ENCODE measurements at places on chromosomes 7 and 10.

- DNase-seq: no peak
These were observed 140.1 kb upstream of the ZNF92 start for GRCh38 chr7:65233409-65234034.

- no peak for DNase-seq
These were observed 85.7 kb downstream of the ZNF277 start for GRCh38 chr7:112292162-112292561.

GRCh38 chr7:27606270-27607209 is 56.1 kb downstream of the HIBADH start:
- no peak for DNase-seq

GRCh38 chr10:65394502-65395297 is 1531.1 kb upstream of the LRRTM3 start:
- peak; percentile 10 for DNase-seq

DNA sequence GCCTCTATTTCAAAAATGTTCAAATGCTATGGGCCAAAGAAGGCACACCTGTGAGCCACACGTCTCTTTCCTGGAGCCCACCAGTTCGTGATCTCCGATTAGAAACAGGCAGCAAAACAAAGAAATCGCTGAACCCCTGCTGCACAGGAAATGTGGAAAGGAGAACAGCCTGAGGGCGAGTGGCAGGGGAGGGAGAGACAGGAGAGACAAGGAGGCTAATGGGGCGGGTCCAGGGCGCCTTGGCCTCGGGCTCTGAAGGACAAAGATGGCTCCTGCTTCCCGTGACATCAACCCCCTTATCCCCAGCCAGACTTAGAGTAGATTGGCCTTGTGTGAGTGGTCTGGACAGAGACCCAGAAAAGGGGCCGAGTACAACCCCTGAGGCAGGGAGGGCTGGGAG is 62.4 kb upstream of the DOCK1 start:
- DNase-seq: no peak

- DNase-seq: no peak
These were observed 18.3 kb upstream of the HBP1 start for GRCh38 chr7:107150375-107151073.

GRCh38 chr10:22825841-22826240 is 102.0 kb upstream of the ARMC3 start:
- no peak for DNase-seq

DNA sequence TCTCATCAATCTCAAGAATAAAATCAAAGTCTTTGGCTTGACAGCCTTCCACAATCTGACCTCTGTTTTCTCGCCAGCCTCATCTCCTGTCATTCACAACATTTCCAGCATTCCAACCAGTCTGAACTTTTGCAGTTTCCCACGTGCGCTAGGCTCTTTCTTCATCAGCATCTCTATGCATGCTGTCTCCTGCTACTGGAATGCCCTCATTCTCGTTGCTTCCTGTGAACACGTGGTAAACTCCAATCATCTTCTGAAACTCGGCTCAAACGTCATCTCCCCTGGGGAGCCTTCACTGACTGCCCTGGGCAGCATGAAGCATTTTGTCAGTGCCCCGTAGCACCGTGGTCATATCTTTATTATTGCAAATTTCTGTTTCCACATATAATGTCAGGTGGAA is 12.2 kb upstream of the RSBN1L start:
- DNase-seq: no peak

DNA sequence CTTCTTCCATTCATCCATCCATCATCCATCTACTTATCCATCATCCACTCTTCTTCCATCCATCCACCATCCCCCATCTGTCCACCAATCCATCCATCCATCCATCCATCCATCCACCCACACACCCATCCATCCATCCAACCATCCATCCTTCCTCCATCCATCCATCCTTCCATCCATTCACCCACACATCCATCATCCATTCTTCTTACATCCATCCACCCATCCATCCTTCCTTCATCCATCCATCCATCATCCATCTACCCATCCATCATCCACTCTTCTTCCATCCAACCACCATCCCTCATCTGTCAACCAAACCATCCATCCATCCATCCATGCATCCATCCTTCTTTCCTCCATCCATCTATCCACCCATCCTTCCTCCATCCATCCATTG is 429.3 kb downstream of the DNAJB6 start:
- no peak for DNase-seq

DNA sequence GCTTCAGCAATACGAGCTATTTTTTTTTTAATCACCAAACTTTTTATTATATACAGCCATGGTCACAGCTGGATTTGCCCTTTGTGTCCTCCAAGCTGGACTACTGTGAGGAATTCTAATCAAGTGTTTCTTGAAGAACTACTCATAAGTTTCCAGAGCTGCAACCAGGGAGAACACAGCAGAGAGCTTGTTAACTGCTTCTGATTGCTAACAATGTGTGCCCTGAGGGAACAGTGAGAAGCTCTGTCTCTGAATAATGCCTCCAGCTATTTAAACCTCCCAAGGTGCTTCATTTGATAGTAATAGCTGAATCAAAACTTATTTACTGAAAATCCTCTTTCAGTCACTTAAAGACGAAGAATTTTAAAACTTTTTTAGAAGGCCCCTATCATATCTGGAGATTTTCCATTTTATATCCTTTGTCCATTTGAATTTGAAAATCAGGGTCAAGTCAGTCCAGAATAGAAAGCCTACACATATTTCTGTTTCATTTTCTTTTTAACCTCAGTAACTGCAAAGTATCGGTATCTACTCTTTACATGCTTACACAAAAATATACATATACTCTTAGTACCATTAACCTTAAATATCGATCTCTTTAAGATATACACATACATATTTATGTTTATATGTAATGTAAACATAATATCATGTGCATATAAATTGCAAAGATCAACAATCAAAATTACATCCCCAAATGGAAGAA is 1024.2 kb downstream of the GRM8 start:
- no peak for DNase-seq

DNA sequence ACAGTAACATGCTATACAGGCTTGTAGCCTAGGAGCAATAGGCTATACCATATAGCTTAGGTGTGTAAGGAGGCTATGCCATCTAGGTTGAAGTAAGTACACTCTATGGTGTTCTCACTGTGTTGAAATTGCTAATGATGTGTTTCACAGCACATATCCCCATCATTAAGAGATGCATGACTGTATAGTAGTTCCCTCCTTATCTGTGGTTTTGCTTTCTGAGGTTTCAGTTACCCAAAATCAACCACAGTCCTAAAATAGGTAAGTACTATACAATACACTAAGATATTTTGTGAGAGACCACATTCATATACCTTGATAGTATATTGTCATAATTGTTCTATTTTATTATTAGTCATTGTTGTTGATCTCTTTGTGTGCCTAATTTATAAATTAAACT is 12.7 kb downstream of the FZD1 start:
- DNase-seq: no peak

- no peak for DNase-seq
These were observed 237.8 kb downstream of the ZMYND11 start for GRCh38 chr10:373015-373414.

DNA sequence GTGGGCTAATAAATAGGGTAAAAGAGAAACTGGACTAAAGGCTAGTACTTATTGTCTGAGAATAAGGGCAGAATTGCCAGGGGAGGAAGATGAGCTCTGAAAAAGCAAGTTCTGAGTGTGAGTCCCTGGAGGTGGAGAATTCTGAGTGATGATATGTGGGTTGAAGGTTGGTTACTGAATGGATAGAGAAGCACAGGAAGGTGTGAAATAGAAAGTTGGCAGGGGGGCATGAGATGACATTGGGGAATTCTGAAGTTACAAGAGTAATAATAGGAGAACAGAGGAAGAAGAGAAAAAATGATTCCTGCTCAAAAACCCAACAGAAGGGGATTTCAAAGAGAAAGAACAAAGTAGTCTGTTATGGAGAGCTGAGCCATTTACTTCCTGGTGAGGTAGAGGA is 76.9 kb downstream of the PRKCQ start:
- DNase-seq: no peak

GRCh38 chr10:57964351-57964750 is 303.3 kb downstream of the IPMK start:
- DNase-seq: peak; percentile 44

DNA sequence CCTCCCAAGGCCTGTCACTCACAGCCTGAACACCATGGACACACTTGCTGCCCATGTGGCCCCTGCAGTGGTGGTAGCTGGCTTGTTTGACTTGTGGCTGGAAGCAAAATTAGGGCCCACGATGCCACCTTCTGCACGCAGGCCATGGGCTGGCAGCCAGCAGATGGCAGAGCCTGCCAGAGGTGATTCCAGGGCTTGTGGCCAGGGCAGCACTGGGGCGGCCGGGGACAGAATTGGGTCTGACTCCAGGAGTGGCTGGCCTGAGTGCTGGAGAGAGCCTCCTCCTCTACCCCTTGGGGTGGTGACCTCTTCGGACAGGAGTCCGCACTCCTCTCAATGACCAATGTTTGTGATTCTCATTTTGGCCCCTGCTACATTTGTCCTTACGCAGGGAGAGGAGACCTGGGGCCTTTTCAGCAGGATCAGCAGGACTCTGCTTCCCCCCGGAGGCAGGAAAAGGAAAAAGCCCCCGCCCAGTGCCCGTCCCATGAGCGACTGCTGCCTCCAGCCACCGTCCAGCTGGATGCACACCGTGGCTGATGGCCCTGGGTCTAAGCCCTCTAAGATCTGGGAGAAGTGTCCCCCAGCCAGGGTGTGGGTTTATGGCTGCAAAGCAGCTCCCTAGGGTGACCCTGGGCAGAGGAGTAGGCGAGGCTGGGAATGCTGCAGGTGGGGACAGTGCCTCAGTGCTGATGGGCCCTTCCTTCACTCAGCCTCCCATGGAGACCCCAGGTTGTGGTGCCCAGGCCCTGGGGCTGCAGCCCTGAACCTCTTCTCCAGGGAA is 26.5 kb downstream of the DNAJB12 start:
- peak; percentile 64 for DNase-seq

DNA sequence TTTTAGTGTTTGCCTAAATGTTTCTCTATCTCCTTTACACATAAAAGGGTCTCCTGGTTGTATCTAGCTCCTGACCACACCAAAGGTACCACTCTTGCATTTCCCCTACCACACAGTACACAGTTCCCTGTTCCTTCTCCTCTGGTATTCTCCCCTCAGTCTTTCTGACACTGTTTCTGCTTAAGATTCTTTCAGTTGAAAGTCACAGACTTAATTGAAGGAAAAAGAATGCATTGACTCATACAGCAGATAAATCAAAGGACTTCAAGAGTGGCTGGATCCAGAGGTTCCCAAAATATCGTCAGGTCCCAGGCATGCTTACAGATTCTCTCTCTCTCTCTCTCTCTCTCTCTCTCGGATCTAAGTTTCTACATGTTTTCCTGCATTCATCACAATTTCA is 185.6 kb upstream of the LRGUK start:
- DNase-seq: no peak

DNA sequence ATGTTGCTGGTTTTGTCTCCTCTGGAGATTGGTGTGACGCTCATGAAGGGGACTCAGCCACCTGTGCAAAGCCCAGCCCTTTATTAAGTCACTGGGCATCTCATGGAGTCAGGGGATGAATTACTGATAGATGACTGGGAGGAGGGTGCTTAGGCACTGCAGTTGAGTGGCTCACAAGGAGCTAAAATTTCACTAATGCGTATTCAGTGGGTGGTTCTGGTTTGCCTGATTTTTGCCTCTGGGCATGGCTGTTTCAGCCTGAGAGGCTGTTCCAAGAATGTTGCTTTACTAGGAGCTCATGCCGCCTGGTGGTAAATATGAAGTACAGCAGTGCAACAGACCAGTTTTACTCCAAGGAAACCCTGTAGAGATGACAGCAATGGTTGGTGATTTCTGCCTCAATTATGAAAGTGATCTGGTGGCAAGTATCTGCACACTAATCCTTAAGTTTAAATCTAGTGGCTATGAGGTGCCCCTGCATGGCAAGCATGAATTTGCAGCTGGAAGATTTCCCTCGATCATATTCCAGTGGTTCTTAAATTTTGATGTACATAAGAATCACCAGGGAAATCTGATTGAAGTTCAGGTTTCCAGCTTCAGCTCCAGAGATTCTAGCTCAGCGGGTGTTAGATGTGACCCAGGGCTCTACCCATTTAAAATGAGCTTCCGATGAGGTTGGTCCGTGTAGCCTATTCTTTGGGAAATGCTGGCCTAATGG is 19.9 kb downstream of the ACTA2 start:
- DNase-seq: peak; percentile 50

DNA sequence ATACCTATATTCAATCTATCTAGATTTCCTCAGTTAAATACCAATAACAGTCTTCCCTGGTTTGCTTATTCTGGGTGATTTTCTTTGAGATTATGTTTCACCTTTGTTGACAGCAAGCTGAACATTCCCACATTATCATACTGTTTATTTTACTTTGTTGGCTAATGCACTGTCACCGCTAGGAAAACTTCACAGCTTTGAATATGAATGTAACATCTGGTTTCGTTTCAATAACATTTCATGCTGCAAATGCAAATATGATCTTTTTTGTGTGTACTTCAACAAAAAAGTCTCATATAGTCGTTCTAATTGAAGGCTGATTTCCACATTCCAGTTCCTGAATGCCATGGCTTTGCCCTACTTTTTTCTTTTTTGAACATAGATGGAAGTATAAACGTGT is 946.3 kb upstream of the GHITM start:
- no peak for DNase-seq

GRCh38 chr7:68409851-68410250 is 1188.4 kb upstream of the AUTS2 start:
- no peak for DNase-seq

DNA sequence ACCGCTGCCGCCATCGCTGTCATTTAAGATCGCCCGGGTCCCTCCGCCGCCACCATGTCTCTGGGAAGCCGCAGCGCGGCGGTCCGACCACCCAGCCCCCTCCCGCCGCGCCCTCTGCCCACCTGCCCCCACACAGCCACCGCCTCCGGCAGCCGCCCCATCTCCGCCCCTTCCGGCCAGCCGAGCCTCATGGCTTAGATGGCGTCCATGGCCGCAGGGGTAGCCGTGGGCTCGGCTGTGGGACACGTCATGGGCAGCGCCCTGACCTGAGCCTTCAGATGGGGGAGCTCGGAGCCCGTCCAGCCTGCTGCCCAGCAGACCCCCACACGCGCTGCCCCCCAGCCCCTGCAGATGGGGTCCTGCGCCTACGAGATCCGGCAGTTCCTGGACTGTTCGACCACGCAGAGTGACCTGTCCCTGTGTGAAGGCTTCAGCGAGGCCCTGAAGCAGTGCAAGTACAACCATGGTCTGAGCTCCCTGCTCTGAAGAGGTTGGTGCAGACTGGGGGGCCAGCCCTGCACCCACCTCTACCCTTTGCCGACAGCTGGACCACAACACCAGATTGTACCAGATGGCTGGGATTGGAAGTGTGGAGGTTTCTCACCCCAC is 38.0 kb upstream of the TARP start:
- no peak for DNase-seq

DNA sequence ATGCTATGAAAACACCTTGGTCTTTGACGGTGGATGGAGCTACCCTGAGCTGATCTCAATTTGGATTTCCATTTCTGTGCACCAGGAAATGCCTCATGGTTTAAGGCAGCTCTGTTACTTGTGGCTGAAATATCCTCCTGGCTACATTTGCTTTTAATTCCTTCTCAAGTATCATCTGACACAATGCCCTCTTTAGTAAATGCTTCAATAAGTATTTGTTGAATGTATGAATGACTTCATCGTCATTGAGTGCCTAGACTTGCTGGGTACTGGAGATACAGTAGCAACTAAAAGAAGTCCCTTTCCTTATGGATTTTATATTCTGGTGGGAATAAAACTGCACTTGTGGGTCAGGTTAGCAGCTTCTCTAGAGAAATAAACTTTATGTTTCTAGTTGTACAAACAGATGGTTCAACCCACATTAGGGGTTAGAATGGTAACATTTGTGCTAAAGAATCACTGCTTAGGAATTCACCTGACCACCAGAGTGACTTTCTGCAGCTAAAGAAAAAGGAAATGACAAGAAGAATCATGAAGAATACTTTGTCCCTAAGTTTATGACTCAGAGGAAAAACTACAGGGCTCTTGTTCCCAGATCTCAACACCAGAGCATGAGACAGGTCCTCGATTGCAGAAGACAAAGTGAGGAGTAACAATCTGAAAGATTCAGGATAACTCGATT is 21.8 kb upstream of the SMNDC1 start:
- peak; percentile 71 for DNase-seq

Measured in H54 (cell line).